ENCODE measurements at places on chromosomes 5 and 9.
A peak's percentile ranks its signal among the peaks of the same experiment; 100 is the strongest.

DNA sequence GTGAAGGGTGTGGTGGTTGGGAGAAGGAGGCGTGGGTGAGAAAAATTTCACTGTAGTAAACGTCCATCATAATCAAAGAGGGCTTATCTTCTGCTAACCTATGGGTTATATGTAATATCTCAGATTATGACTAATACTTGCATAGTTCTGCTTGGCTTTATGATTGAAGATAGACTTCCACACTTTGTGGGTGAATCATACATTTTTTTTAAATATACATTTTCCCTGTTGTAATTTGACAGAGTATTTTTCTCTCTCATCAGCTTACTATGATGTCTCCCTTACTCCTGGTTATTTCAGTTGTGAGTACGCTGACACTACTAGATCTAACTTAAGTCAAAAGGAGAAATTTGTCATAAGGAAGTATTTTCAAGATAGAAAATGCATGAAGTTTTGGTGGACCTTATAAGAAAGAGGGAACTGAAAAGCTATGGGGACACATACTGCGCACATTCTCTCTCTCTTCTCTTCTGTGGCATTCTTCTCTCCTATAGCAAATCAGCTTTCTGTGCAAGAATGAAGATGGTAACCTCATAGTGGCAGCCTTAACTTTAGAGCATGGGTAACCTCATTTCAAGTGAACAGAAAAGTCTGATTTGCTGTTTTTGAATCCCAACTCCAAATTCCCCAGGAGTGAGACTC lies 4.9 kb upstream of the JAK2 start:
- DNase-seq: no peak

DNA sequence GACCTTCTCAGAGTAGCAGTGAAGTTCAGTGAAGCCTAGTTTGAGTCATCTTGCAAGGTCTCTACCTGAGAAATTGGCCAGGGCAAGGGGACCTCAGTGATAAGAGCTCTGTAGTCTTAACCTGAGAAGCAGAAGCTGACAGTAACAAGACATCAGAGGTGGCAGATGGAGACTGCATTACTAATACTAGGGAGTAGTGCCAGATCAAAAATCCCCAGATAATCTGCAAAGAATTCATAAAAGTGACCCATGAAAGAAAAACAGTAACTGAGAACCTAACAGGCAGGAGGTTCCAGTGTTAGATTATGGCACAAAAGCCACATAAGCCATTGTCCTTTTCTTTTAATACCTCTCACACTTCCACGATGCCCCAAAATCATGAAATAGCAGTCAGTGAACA lies 175.5 kb downstream of the MUSK start:
- DNase-seq: no peak

GRCh38 chr5:126351153-126351552 lies 72.1 kb upstream of the GRAMD2B start:
- no peak for DNase-seq

DNA sequence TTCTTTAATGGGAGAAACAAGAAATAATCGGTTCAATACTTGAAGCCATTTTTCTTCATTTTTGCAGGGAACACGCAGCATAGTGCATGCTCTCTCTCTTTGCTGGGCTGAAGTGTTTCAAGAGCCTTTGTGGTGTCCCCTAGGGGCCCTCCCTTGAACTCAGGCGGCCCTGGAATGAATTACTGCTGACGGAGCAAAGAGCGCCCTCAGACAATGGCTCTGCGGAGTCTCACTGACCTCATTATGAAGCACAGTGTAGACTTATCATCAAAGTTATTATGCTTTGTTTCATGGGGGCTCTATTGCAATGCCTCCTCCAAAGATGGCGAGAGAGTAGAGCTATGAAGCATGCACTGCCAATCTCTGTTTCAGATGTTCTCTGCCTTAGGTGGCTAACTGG lies 64.8 kb upstream of the ADCY2 start:
- no peak for DNase-seq

DNA sequence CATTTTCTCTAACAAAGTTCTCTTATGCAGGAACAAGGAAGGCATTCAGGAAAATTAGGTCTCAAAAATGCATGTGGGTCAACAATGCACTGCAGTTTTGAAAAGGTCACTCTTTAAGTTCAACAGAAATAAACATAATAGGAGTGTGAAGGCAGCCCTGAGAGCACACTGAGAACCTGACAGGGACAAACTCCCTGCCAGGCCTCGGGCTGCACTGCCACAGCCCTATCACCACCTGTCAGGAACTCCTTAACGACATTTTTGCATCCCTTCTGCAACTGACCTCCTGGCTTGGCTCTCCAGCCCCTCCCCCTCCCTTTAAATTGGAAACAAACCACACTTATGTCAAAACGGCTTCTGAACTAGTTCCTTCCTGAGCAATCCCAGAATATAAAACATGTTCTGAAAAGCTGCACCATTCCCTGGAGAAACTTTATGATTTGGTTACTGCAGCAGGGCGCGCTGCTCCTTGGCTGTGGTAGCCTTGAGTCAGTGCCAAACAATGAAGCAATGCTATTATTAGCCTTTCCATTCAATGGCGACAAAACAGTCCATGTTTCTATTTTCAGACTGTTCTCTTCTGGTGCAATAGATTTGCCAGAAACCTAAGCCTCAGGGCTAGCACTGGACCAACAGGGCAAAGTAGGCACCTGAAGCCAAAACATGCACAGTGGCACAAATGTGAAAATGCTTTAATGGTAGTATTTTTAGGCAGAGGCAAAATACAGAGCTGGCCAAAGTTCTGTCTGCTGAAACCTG lies 160.1 kb upstream of the ZNF608 start:
- no peak for DNase-seq

GRCh38 chr5:150103678-150104549 lies 17.6 kb upstream of the CSF1R start:
- no peak for DNase-seq

DNA sequence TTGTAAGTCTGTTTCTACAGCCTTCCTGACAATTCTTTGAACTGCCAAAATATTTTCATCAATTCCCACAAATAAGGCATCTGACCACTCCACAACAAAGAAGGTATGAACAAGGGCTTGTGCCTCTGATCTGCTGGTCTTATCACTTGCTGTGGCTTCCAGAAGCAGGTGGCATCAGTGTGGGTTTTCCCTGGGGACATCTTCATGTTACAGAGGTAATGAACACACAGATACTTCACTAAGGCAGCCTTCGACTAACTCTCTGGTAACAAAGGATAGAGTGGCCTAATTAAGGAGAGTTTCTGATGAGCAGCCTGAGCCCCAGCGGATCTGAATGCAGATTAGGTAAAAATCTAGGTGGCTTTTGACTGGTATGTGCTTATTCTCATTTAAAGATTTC lies 15.2 kb upstream of the ERAP2 start:
- DNase-seq: no peak

GRCh38 chr9:37105234-37105633 lies 15.1 kb upstream of the ZCCHC7 start:
- no peak for DNase-seq

- no peak for DNase-seq
Observed at GRCh38 chr5:82849885-82850284, 227.3 kb downstream of the TMEM167A start.

GRCh38 chr5:105952875-105953274 lies 1717.9 kb downstream of the EFNA5 start:
- DNase-seq: no peak

DNA sequence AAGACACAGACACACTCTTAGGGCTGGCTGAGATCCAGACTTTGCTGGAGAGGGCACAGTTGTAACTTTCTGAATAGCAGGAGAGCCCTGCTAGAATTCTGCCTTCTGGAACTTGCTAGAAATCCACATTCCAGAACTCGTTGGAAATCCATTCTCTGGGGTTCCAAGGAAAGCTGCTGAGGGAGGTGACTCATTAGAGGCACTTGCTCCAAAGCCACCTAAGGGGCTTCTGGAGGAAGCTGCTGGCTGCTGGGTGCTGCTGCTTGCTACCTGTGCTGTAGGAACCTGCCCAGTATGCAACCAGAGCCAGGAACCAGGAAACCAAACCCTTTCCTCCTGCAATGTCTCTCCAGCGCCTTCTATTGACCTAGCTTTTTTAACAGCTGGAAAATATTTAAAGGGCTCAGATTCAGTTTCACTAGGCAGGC lies 4.1 kb upstream of the TLE4 start:
- no peak for DNase-seq

GRCh38 chr5:76402251-76402885 lies 717 bp upstream of the IQGAP2 start:
- DNase-seq: peak; percentile 93

DNA sequence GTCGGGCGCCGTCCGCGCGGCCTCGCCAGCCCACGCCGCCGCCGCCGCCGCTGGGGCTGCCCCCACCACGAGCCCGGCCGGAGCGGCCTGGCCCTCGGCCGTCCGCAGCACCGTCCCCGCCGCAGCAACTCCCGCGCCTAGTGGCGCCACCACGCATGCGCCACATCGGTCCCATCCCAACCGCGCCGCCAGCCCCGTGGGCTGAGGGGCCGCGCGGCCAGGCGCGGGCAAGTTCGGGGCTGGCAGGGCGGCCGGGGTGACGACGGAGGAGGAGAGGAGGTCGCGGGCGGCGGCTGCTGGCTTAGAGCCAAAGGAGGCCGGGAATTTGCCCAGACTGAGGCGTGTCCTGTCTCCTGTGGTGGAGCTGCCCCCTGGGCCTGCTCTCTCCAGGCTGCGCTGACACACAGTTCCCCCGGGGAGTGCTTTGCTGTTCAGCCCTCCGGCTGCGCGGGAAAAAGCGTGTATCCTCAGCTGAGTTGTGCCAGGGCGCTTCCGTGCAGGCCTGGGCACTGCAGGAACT lies at the start of gene TUSC1:
Gene TUSC1, minus strand, starts transcription at position 298 of the 520 bp plus-strand sequence. Its CDS starts 132 bp downstream, at position 166.
- peak; percentile 44 for DNase-seq

DNA sequence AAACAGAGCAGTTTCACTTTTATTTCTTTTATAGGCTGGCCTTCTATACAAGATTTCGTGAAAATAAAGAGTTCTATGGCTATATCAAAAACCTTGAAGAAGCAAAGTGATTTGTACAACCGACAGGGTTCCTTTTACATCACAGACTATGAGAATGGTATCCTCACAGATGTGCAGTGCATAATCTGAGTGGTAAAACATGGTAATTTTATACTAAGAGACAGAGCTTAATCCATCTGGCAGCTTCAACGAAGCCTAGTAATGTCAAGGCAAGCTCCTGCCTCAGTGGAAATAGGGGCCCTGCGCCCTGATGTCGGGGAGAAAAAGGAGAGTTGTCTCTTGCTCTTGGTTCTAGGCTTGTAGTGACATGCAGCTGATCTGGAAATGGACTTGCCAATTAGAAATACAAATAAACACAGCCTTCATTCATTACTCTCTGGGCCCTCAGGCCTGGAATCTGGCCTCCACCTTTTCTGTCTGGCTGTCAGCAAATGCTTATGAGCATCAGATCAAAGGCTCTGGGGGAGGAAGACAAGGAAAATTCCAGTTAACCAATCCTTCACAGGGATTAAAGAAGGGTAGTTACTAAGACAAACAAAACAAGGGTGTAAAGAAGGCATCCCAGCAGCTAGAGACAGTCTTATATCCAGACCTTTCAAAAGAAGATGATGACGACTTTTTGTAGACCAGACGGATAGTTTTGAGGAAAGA lies 33.6 kb upstream of the TRIM32 start:
- no peak for DNase-seq

GRCh38 chr5:1883925-1884677 lies 1.4 kb upstream of the IRX4 start:
- DNase-seq: no peak

GRCh38 chr5:159105145-159106053 lies 5.7 kb upstream of the EBF1 start:
- no peak for DNase-seq

DNA sequence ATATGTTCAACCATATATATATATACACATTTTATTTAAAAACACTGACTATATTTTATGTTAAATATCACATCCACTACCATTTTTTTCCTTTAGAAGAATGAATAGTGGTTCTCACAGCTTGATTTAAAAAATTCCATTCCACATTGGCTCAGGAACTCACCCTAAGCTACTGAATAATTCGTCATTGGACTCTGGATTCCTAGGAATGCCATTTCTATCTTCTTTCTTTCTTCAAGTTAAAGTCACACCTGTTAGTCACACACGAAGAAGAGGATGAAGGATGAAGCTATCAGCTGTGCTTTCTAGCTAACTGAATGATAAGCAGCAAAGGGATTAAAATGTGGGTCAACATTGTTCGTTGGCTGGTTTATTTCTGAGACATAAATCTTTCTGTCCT lies 7.9 kb downstream of the ELOVL7 start:
- DNase-seq: no peak

DNA sequence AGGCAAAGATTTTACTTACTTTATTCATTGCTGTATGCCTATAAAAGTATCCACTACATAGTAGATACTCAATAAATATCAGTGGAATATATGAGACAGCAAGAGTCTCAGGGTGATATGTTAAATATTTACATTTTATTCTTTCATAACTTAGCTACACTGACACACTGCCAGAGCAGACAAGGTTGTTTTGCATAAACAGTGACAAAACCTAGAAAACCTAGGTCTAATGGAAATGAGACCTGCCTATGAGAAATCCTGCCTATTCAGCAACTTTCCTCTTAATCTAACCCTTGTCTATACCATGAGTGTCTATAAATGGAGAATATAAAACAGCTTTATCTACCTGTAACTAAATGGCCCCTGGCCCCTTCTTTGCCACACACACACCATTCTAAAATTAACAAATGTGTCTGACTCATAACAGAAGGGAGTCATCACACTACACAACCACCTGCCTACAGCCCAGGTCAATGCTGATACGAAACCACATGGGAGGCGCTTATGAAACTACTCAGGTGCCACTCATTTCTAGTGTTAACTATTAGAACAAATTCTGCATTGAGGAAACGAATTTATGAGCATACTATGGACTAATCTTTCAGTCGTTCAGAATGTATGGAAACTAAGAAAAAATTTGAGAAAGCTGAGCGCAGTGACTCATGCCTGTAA lies 60.3 kb downstream of the UBAP2 start:
- DNase-seq: peak; percentile 62

DNA sequence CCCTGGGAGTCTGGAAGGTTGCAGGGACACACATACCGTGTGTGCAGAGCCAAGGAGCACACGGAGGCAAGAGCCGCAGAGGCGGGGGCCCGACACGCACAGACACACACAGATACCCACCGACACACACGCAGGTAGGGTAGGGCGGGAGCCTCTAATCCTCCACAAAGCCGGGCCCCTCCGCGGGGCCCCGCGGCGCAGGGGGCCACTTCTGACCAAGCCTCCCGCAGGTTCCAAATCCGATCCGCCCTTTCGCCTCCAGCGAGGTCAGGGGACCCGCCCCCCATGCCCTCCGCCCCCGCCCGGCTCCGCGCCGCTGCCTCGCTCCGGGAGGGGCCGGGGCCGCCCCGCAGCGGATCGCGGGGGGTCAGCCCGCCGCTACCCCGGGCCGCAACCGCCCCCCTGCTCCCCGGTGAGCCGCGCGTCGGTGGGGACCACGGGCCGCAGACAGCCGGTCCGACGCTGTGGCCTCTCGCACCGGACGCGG lies 1.4 kb upstream of the LMX1B start:
- DNase-seq: peak; percentile 29

- peak; percentile 89 for DNase-seq
Observed at GRCh38 chr5:108381350-108381953, 446 bp downstream of the FBXL17 start.

DNA sequence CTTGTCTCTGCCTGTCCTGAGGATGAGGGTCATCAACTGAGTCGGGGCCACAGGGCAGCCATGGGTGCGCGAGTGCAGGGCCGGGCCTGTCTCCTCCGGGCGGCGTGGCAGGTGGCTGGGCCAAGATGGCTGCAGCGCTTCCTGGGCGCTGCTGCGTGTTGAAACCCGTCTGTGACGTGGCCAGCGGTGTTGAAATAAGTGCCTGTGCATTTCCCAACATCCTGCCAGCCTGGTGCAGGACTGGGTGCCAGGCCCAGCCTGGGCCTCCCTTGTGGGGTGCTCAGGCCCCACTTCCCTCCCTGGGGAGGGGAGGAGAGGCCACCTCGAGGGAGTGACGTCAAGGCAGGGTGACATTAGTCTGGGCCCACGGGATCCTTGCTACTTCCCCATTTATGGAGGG lies 45.5 kb downstream of the RXRA start:
- DNase-seq: no peak
